ENCODE measurements at places on chromosomes 16 and 17.

DNA sequence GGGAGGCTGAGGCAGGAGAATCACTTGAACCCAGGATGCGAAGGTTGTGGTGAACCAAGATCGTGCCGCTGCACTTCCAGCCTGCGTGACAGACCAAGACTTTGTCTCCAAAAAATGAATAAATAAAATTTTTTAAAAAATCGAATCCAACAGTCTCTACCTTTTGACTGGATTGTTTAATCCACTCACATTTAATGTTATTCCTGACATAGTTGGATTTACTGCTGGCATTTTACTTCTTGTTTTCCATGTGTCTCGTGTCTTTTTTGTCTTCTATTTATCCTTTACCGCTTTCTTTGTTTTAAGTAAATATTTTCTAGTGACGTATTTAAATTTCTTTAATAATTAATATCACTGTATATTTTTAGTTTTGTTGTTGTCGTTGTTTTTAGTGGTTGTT, 5.4 kb upstream of the CES4A start:
- no peak for DNase-seq

GRCh38 chr16:57834936-57835335, 32.6 kb upstream of the KIFC3 start:
- DNase-seq = peak; percentile 88

- DNase-seq = no peak
These were observed 14.7 kb downstream of the STXBP4 start for GRCh38 chr17:54983260-54983659.

DNA sequence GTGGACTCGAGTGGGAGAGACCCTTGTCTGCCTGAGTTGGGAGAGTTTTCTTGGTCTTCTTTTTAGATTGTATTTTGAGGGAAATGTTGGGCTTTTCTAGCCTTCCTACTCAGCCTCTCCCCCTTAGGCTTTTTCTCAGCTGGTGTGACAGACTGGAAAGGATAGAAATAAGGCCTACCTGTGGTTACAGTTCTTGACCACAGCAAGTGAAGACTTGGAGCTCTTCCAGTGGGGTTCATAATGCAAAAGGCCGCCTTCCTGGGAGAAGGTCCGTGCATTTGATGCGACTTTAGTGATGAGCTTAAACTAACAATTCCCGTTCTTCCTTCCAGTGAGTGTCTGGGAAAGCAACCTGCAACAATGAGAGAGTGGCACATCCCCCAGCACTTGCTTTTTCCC, 56.8 kb downstream of the B9D1 start:
- no peak for DNase-seq

- DNase-seq = peak; percentile 15
These were observed 504 bp upstream of the COPRS start for GRCh38 chr17:31859487-31860008.

GRCh38 chr17:7884581-7885366, 3.8 kb upstream of the CHD3 start:
- no peak for DNase-seq

- no peak for DNase-seq
These were observed 26.0 kb downstream of the FCSK start for GRCh38 chr16:70480127-70481105.

- no peak for DNase-seq
These were observed 128.5 kb downstream of the CHD9NB start for GRCh38 chr16:52924162-52924561.

DNA sequence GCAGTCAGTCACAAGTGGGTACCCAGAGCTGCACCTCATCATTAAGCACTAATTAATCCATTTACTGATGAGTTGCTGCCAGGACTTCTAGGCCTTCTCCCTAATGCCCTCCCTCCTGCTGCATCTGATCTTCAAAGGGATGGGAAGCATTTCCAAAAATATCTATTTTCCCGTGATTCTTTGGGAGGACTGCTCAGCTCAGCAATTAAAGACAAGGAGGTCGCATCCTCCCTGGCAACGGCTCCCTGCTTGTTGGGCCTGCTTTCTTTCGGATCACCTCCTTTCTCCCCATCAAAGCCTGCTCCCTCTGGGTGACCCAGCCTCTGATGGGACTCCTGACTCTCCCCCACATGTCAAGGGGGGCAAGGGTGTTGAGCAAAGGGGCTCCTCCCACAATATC, 26.0 kb upstream of the SPPL2C start:
- no peak for DNase-seq

- DNase-seq = no peak
These were observed 24.4 kb downstream of the SRL start for GRCh38 chr16:4217204-4218131.

DNA sequence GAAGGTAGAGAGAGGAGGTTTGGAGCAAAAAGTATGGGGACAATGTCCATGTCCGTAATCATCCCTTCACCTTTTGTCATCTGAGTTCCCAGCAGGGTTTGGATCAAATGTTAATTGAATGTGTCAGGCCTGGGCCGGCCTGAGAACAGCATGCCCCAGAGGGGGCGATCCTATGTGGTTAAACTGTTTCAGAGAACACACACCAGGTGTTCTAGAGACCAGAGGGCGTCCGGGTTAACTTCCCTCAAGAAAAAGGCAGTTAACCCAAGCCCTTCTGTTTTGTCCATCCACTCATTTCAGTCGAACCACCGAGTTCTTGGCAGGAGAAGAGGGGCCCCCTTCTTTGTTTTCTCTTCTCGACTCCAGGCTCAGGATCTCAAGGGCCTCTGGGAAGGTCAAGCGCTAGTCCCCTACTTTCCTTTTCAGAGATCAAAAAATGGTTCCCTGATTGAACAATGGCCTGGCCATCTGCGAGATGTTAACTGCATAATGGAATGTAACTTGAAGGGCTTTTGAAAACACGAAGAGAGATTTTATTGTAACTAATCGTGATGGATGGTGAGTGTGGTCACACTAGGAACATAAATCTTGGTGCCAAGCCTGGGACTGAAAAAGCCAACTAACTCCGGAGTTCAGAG, 142.5 kb downstream of the IRX3 start:
- no peak for DNase-seq

GRCh38 chr17:38719943-38720641, 10.0 kb upstream of the CISD3 start:
- DNase-seq = no peak

- DNase-seq = no peak
These were observed 314.2 kb downstream of the CPPED1 start for GRCh38 chr16:12489357-12489990.

GRCh38 chr17:4540687-4541327, 14.4 kb downstream of the MYBBP1A start:
- no peak for DNase-seq

- no peak for DNase-seq
These were observed 207.9 kb upstream of the RBFOX1 start for GRCh38 chr16:7124701-7125100.

GRCh38 chr17:81272616-81273015, 22.5 kb downstream of the SLC38A10 start:
- DNase-seq = no peak

DNA sequence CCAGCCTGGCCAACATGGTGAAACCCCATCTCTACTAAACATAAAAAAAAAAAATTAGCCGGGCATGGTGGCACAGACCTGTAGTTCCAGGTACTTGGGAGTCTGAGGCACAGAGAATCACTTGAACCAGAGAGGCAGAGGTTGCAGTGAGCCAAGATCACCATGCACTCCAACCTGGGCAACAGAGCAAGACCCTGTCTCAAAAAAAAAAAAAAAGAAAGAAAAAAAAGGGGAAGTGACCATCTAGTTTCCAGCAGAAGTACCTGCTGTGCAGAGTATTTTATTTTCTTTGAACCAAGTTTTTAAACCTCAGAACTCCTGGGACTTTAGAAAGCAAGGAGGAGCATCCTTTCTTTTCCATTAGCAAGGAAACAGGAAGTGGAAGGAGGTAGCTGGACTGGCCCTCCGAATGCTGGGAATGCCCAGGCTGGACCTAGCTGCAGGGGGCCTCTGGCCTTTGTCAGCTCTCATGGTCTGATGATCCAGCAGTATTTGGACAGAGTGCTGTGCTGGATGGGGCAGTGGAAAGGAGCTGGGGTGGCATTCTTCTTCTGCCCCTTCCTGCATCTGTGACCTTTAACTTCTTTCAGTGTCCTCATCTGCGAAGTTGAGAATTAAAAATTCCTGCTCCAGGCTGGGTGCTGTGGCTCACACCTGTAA, 6.6 kb downstream of the GID4 start:
- DNase-seq = no peak

DNA sequence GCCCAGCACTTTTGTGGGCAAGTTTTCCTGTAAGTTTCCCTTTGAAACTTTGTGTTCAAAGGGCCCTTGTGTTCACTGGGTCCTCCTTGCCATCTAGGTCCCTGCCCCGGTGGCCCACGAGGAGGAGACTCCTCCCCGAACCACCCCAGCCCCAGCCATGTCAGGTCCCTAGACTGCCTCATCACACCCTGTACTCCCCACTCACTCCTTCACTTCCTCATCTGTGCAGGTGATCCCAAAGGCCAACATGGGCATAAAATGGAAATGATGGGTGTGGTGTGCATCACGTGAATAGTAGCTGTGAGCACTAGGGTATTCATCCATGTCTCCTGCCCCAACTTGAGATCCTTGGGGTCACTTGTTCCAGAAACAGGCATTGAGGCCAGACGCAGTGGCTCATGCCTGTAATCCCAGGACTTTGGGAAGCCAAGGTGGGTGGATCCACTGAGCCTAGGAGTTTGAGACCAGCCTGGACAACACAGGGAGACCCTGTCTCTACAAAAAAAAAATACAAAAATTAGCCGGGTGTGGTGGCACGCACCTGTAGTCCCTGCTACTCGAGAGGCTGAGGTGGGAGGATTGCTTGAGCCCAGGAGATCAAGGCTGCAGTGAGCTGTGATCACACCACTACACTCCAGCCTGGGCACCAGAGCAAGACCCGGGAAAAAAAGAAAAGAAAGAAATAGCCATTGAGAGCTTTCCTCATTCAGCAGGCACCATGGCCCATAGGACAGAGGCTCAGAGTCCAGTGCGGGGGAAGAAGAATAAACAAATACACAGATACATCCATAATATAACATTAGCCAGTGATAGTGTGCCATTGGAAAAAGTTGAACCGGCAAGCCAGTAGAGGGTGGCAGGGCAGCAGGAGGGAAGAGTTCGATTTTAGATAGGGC, 74.5 kb downstream of the KATNIP start:
- DNase-seq = no peak

DNA sequence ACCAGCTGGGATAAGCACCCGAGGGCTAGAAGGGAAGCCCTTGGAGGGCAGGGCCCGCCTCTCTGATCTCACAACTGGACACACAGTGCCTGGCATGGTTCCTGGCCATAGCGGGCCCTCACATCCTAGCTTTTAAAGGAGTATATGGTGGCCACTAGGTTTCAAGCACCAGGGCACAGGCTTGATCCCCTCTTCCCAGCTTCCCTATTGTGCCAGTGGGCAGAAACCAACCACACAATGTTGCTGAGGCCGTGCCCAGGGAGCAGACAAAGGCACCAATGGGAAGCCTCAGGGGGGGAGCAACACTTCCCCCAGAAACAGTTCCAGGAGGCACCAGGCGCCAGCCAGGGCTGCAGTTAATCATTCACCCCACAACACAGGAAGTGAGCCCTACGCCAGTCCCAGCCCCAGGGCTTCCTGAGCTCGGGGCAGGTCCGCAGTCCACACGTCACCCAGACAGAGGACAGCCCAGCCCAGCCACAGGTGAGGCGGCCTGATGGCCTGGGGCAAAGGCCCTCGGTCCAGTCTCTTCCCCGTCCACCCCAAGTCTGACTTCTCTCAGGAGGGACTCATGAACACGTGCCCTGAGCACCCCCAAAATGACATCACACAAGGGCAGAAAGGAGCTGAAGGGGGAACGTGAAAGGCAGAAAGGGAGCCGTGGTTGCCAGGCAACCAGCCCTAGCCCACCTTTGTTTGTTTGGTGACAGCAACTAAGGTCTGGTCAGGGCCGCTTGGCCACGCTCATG, 12.8 kb downstream of the SMIM5 start:
- DNase-seq = peak; percentile 77

DNA sequence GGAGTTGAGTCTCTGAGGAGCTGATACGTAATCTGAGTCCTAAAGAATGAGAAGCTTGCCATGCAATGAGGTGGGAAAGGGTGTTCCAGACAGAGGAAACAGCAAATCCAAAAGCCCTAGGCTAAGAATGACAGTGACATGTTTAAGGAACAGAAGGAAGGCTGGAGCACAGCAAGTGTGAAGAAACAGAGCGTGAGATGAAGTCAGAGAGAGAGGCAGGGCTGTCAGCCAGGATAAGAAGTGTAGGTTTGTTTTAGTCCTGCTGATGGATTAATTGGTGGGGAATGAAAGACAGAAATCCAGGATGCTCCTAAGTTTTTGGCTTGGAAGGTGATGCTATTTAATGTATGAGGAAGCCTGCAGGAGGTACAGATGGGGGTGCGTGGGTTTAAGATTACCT, 14.5 kb downstream of the MMP28 start:
- no peak for DNase-seq

DNA sequence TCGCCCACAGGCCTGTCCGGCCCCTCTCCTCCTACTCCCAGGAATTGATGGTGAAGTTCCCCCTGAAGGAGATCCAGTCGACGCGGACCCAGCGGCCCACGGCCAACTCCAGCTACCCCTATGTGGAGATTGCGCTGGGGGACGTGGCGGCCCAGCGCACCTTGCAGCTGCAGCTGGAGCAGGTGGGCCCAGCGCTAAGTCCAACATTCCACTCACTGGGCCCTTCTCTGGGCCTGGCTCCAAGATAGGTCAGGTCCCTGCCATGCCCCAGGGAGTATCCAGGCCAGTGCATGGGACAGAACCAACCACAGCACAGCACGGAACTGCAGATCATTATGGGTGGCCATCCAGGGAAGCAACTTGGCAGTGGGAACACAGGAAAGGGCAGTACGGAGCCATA, 9.9 kb upstream of the ALKBH5 start:
- no peak for DNase-seq

DNA sequence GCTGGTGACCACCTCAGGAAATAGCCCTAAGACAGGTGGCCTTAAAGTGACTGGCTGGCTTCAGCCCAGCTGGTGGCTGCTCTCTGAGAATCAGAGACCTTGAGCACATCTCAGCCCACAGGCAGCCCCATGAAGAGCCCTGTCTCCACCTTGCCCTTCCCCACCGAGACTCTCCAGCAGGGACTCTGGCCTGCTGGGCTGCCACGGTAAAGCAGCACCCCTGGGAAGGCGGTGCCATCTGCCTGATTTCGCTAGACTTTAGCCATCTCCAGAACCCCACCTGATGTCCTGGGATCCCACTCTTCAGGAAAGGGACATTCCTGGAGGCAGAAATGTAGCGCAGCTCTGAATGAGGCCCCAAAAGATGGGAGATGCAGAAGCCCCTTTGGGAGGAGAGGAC, 45.2 kb upstream of the LGALS9 start:
- no peak for DNase-seq

GRCh38 chr17:74502861-74503260, 28.4 kb downstream of the CD300LB start:
- DNase-seq = no peak

DNA sequence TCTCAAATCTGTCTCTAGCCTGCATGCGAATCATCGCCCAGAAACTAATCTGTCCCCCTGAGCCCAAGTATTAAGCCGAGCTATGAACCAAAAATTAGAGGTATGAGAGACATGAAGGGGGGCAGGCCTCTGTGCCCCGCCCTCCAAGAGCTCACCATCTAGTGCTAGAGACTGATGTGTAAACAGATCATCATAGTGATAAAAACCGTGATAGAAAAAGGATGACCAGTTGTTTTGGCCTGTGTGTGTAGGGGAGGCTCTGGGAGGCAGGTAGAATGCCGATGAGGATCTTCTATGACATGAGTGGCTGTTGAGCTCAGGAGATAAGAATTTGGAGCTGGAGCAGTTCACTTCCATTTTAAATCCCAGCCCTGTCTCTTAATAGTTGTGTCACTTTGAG, 89.1 kb upstream of the TBX2 start:
- DNase-seq = no peak

- DNase-seq = no peak
These were observed 11.0 kb downstream of the ZSCAN32 start for GRCh38 chr16:3389663-3390338.

- DNase-seq = no peak
These were observed 81.0 kb upstream of the TOB1 start for GRCh38 chr17:50946891-50947781.

- no peak for DNase-seq
These were observed 75.9 kb downstream of the USP22 start for GRCh38 chr17:20966870-20967269.
